HFFc6 (cell line): ENCODE measurements at places on chromosomes 7 and 10. TPM values are rescaled to one million over a fixed set of nuclear protein-coding genes. Genes with fewer than 3 reads are reported as not detected.

DNA sequence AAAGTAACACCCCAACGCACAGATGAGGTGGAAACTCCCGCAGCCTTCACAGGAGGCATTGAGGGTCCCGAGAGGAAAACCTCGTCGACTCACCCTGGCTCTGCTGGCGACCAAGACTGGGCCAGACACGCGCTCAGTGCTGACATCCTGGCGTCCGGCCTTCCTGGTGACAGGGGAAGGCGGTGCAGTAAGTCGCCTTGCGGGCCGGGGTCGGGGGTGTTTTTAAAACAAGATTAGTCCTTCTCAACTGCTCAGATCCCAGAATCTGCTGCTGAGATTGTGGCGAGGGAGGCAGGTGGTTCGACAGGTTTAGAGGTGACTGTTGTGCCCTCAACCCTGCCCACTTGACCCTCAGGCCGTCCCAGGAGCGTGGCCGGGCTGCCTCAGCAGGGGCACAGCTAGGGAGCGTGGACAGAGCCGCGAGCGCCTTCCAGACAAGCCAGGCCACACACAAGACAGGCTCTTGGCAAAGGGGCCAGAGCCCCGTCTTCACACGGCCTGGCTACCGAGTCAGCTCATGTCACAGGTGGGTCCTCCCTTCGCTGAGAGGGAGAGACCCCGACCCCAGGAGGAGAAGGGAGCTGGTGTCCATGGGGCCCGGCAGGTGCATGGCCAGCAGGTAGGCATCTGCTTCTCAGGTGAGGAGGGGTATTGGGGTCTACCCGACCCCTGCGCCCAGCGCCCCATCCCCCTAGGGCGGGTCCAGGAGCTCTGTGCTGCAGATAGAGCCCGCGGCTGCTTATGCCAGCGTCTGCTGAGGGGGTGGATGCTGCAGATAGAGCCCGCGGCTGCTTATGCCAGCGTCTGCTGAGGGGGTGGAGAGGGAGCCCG is 81.6 kb downstream of the DNAJB6 start:
- no peak overlapping the region for H3K4me3 ChIP-seq
- H3K4me1 ChIP-seq = no peaks in the 10 kb centered on the region
- peaks cover 22% of the 10 kb centered on the region for H3K36me3 ChIP-seq
- no peak for DNase-seq

GRCh38 chr10:46232084-46232483 is 54.7 kb upstream of the ANTXRL start:
- DNase-seq = no peak
- no peak overlapping the region for H3K4me3 ChIP-seq
- H3K36me3 ChIP-seq = no peaks in the 10 kb centered on the region
- no peak overlapping the region for H3K27ac ChIP-seq

- peaks cover 16% of the 10 kb centered on the region for H3K36me3 ChIP-seq
- H3K4me3 ChIP-seq = no peak overlapping the region
- no peak overlapping the region for H3K27ac ChIP-seq
- peaks cover 34% of the 10 kb centered on the region for H3K4me1 ChIP-seq
Observed at GRCh38 chr7:38743899-38744298, 112.7 kb upstream of the AMPH start.

MEIG1 gene
- total RNA-seq = 0.57 TPM in 1 of 3 replicates, not detected in the others

PRLHR gene
- not detected in 3 replicates for total RNA-seq

DNA sequence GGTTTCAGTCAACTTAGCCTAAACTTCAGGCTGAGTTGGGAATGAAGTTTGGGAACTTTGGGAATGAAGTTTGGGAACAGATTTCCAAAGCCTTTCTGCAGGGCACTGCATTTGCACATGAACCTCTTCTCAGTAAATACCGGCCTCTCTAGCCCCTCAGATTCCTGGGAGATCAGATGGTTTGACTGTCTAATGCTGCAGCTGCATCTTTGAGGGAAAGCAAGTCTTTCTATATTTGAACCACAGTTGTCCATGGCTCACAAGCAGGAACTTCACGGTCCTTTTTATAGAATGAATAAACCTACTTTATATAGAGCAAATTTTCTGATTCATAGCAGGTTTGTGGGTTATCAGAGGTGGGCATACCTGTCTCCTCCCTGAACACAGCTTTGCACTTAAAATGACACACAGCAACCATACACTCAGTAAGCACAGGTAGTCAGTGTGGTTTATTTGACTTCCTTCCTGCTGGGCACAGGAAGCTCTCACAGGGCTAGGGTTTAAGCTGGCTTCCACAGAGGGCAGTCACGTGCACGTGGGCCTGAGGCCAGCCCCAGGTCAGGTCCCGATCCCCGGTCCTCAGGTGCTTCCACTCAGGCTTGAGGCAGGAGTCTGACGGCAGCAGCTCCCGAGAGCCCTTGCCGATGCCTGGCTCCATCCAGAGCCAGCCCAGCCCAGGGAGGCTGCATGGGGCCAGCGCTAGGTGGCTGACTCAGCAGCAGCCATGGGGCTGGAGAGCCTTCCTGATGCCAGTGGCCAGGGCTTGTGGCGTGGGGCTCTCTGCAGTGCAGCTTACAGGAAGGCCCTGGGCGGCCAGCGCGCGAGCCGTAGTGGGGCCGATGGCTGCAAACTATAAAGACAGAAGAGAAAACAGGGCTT is 12.8 kb upstream of the MMP21 start:
- DNase-seq = no peak
- H3K27ac ChIP-seq = no peak overlapping the region
- no peak overlapping the region for H3K4me3 ChIP-seq
- peaks cover 1% of the 10 kb centered on the region; the same call in 1 of the 2 replicates for H3K27me3 ChIP-seq
- H3K36me3 ChIP-seq = peaks cover 5% of the 10 kb centered on the region
- H3K4me1 ChIP-seq = no peaks in the 10 kb centered on the region

GRCh38 chr10:98492763-98493162 is 46.0 kb upstream of the HPS1 start:
- no peak overlapping the region for H3K4me3 ChIP-seq
- H3K36me3 ChIP-seq = peaks cover 10% of the 10 kb centered on the region
- no peak overlapping the region for H3K27ac ChIP-seq
- DNase-seq = no peak
- no peaks in the 10 kb centered on the region; the same call in none of the 2 replicates for H3K27me3 ChIP-seq

PON1 gene
- total RNA-seq = not detected in 3 replicates

GRCh38 chr10:73093922-73094850 is 2.5 kb downstream of the P4HA1 start:
- peak; percentile 19 for DNase-seq
- peak overlapping the region; percentile 95 for H3K27ac ChIP-seq
- H3K4me3 ChIP-seq = peak overlapping the region; percentile 92
- peaks cover 14% of the 10 kb centered on the region; the same call in 1 of the 2 replicates for H3K36me3 ChIP-seq
- peaks cover 40% of the 10 kb centered on the region for H3K4me1 ChIP-seq
- H3K27me3 ChIP-seq = peaks cover 3% of the 10 kb centered on the region

DNA sequence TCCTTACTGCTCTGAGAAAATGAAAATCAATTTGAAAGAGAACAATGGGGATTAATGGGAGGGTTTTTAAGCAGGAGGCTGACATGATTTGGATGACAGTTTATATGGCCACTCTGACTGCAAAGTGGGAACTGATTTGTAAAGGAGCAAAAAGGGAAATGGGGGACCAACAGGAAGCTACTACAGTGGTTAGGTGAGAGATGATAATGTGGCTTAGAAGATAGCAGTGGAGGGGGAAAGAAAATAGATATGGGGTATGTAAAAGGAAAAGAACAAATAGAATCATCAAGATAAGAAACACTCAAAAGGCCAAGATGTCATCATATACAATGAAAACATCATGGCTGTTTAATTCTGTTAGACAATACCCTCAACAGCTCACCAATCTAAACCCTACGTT is 177.5 kb downstream of the ANK3 start:
- H3K36me3 ChIP-seq = no peaks in the 10 kb centered on the region
- no peak overlapping the region for H3K4me3 ChIP-seq
- no peak overlapping the region for H3K27ac ChIP-seq
- H3K4me1 ChIP-seq = no peaks in the 10 kb centered on the region

AGR3 gene
- total RNA-seq = not detected in 3 replicates

GRCh38 chr10:131775433-131775832 is 125.4 kb upstream of the PPP2R2D start:
- no peak overlapping the region for H3K27ac ChIP-seq
- H3K4me3 ChIP-seq = no peak overlapping the region
- H3K36me3 ChIP-seq = peaks cover 4% of the 10 kb centered on the region; the same call in 1 of the 2 replicates
- H3K4me1 ChIP-seq = no peaks in the 10 kb centered on the region
- no peak for DNase-seq

OR2A1 gene
- not detected in 3 replicates for total RNA-seq

DNA sequence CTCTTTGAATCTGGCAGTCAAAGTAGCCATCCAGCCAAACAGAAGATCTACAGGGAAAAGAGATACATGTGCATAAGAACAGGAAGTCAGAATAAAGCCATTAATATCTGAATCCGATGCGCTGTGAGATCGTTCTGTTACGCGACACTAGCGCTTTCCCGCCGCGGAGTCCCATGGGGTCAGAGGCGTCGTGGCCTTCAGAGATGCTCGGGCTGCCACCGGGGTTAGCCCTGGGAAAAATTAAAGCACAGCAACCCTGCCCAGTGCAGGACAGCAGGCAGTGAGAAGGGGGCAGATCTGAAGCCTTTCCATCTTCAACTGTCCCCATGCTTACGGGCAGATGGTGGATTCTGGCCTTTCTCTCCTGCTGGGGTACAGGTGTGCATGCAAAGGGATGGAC is 225.6 kb upstream of the MGMT start:
- no peak overlapping the region for H3K27ac ChIP-seq
- DNase-seq = no peak
- H3K4me1 ChIP-seq = no peaks in the 10 kb centered on the region
- H3K4me3 ChIP-seq = no peak overlapping the region

MDFIC gene
- 30.0 to 48.8 TPM (median 43.4 TPM) in 3 replicates for total RNA-seq

TYW1B gene
- total RNA-seq = 3.0 and 4.2 TPM in 2 replicates

DNA sequence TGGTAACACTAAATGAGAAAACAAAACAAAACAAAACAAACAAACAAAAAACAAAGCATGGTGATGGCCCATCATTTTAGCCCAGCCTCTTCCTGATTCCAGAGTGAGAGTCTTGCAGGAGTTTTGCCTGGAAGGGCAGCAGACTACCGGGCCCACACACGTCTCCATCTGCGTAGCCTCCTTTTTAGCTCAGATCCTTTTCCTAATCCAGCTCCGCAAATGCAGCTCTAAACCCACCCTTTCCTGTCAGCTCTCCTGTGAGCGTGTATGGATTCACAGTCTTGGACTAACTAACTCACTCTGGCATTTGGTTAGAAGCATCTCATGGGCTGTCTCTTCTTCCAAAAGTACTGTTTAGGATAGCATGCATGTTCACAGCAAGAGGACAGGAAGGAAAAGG is 14.0 kb downstream of the OR9A4 start:
- no peaks in the 10 kb centered on the region for H3K4me1 ChIP-seq
- no peak overlapping the region for H3K27ac ChIP-seq
- DNase-seq = no peak
- no peaks in the 10 kb centered on the region; the same call in 1 of the 2 replicates for H3K27me3 ChIP-seq

DNA sequence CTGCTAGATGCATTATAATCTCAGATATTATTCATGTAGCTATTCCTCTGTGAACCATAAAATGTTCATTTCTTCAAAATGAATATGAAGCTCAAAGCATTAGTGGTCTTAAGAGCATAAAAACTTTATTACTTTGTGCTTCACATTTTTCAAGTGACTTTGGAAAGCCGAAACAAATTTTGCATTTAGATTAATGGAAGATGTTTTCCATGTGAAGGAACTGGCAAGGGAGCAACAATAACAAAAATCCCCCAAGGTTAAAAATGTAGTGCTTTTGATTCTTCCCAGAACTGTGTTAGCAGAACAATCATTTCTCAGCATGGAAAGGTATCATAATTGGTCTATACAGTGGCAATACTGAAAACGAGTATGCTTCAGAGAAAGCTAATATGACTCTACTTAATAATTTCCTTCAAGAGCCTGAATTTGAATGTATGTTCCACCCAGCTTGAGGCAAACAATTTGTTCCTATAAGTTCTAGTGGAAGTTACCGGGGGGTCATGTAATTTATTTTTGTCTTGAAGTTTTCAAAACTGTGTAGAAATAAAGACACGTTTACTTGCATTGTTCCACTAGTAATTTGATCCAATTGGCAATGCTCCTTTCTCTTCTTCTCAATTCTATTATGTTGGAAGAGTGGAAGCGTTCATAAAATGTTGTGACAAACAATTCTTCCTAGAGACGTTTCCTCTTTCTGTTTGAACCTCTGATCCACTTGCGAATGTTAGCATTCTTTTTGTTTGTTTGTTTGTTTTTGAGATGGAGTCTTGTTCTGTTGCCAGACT is 665.4 kb downstream of the AUTS2 start:
- no peaks in the 10 kb centered on the region for H3K36me3 ChIP-seq
- DNase-seq = no peak
- no peak overlapping the region for H3K27ac ChIP-seq
- no peaks in the 10 kb centered on the region for H3K4me1 ChIP-seq
- no peak overlapping the region for H3K4me3 ChIP-seq
- H3K27me3 ChIP-seq = no peaks in the 10 kb centered on the region

CD36 gene
- total RNA-seq = 0.98 to 4.2 TPM (median 2.7 TPM) in 3 replicates

- H3K4me3 ChIP-seq = no peak overlapping the region
- peaks cover 7% of the 10 kb centered on the region; the same call in 1 of the 2 replicates for H3K36me3 ChIP-seq
- H3K4me1 ChIP-seq = 0 out of 2 replicates have a peak, but pooled peaks cover 4% of the 10 kb centered on the region
- no peak overlapping the region; the same call in 1 of the 2 replicates for H3K27ac ChIP-seq
- DNase-seq = no peak
Observed at GRCh38 chr7:75650681-75651080, 88.1 kb downstream of the HIP1 start.

DNA sequence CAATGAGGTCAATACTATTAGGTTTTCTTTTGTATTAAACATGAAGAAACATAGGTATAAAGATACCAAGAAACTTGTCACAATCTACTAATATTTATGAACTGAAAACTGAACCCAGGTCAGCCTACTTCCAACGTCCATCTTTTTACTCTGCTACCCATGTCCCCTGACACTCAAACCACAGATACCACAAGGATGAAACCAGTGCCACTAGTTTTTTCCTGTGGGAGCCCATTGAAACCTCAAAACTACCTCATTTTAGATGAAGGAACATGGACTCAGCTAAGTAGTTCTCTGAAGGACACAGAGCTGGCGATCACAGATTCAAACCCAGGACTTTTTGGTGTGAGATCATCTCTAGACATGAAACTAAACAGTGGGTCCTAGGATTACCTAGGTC is 6.8 kb downstream of the TET1 start:
- H3K4me3 ChIP-seq = no peak overlapping the region
- H3K36me3 ChIP-seq = no peaks in the 10 kb centered on the region; the same call in 1 of the 2 replicates
- peaks cover 2% of the 10 kb centered on the region for H3K27me3 ChIP-seq
- H3K4me1 ChIP-seq = peaks cover 17% of the 10 kb centered on the region
- no peak for DNase-seq

ADK gene
- 67.3 and 75.0 TPM in 2 replicates for total RNA-seq

DNA sequence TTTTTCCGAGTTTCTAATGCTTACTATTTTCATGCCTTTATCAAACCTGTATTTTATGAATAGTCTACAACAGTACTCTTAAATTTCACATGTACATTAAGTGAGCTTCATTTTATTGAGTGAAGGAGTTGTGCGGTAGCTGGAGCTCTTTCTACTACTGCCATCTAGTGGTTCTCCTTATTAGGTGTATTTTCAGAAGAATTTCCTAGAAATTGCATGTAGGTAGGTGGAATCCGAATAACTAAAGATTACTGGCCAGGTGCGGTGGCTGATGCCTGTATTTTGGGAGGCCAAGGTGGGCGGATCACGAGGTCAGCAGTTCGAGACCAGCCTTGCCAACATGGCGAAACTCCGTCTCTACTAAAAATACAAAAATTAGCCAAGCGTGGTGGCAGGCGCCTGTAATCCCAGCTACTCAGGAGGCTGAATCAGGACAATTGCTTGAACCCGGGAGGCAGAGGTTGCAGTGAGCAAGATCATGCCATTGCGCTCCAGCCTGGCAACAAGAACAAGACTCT is 38.3 kb downstream of the LRRC72 start:
- peaks cover 10% of the 10 kb centered on the region; the same call in 1 of the 2 replicates for H3K4me1 ChIP-seq
- H3K4me3 ChIP-seq = no peak overlapping the region; the same call in 1 of the 2 replicates
- peak; percentile 34 for DNase-seq
- no peak overlapping the region for H3K27ac ChIP-seq
- H3K27me3 ChIP-seq = no peaks in the 10 kb centered on the region

GRCh38 chr10:78222096-78222790 is 188.6 kb downstream of the RPS24 start:
- H3K36me3 ChIP-seq = peaks cover 13% of the 10 kb centered on the region
- no peaks in the 10 kb centered on the region; the same call in 1 of the 2 replicates for H3K27me3 ChIP-seq
- no peak overlapping the region for H3K4me3 ChIP-seq
- peaks cover 30% of the 10 kb centered on the region for H3K4me1 ChIP-seq
